BJ (cell line): ENCODE measurements at places on chromosomes 2 and 18.

- DNase-seq: peak; percentile 67
Measured at GRCh38 chr2:217162533-217162932, 302.7 kb upstream of the TNP1 start.

DNA sequence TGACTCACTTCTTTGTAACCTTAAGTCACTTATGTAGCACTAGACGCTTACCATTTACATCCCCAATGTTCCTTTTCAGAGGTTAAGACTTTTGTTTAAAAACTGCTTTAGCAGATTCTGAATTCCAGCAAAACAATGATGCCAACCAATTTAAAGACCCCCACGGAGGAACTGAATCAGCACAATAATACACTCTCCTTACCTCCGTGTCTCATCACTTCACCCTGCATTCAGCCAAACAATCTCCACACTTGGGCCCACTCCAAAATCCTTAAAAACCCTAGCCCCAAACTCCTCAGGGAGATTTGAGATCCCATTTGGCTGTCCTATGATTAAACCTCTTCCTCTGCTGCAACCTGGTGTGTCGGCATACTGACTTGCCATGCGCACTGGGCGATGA, 153.9 kb downstream of the B3GNT2 start:
- no peak for DNase-seq

- DNase-seq: no peak
Measured at GRCh38 chr18:6885992-6886796, 156.7 kb downstream of the ARHGAP28 start.

- DNase-seq: no peak
Measured at GRCh38 chr2:150413366-150413765, 74.1 kb downstream of the RND3 start.

DNA sequence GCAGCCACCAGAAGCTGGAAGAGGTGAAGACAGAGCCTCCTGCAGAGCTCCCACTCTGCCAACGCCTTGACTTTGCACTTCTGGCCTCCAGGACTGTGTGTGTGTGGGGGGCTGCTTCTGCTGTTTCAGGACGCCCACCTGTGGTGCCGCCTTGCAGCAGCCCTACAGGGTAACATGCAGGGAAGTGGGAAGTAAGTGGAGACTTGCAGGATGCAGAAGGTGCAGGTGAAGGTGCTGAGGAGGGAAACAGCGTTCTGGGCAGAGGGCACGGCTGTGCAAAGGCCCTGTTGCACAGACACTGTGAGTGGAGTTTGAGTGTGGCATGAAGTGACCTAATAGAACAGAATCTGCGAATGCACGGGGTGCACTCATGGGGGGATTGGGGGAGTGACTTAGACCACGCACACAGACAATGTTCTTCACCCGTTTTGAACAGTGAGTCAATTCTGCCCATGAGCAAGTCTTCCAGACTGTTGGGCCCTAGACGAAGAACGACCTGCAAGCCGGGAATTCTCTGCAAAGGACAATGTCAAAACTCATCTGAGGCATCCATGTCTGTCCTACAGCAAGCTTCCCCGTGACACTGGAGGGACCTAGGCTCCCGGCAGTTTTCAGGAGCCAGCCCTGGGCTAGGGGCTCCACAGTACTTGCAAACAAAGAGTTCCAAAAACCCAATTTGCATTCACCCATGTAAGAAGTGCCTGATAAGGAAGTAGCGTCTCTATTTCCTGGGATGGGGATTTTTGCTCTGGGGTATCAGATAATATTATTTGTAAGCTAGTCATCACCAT, 19.0 kb downstream of the MBP start:
- no peak for DNase-seq

GRCh38 chr2:238207006-238207405, 3.5 kb upstream of the ILKAP start:
- no peak for DNase-seq

GRCh38 chr2:42995752-42996422, 203.5 kb upstream of the HAAO start:
- no peak for DNase-seq

GRCh38 chr2:46803547-46803878, 112.1 kb downstream of the MCFD2 start:
- DNase-seq: no peak

- no peak for DNase-seq
Measured at GRCh38 chr18:34122724-34123334, 101.9 kb downstream of the NOL4 start.

- DNase-seq: no peak
Measured at GRCh38 chr18:22088996-22089640, 80.3 kb upstream of the GATA6 start.

DNA sequence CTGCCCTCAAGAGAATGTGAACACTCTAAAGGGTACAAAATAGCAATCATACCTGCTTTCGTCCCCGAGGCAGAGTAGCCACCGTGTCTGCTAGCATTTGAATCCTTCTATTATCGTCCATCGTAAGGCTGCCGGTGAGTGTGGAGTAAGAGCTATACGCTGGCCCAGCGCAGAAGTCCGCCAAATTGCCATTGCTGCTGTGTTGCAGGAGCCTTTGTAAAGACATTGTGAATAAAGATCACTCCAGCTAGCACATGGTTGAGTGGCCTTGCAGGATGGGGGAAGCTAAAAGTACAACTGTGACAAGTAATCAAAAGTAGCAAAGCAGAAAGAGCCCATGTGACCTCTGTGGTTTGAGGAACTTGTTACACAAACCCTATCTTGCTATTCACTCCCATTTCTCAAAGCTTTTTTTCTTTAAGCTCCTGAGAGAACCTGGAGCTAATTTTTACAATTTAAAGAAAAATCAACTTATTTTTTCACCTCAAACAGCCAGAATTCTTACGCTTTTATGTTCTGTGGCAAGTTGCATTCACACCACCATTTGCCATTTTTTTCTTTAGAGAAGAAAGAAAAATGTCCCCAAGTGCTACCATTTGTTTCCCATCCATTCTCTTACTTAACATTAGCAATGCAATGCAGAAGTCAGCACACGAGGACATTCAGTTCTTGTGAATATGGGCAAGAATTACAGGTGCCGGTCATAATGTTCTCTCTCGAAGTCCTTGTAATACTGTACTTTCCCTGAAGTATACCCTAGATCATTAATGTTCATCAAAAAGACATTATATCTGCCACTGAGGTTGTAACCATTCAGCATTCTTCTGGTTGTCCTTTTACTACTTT, at the start of gene CYTIP:
Gene CYTIP (minus strand): TSS at position 295 of the 846 bp plus-strand sequence. CDS start 69 bp downstream, at position 226.
- DNase-seq: no peak

- no peak for DNase-seq
Measured at GRCh38 chr18:77369644-77370043, 120.0 kb downstream of the GALR1 start.

- DNase-seq: no peak
Measured at GRCh38 chr2:173970516-173970924, 5.3 kb upstream of the SP3 start.

GRCh38 chr2:226758921-226759640, 40.5 kb downstream of the IRS1 start:
- peak; percentile 51 for DNase-seq

- DNase-seq: no peak
Measured at GRCh38 chr2:66426244-66427111, 8.4 kb upstream of the MEIS1 start.

GRCh38 chr2:28351621-28352020, 41.0 kb upstream of the FOSL2 start:
- no peak for DNase-seq

GRCh38 chr2:200330351-200331060, 24.0 kb downstream of the SPATS2L start:
- no peak for DNase-seq

DNA sequence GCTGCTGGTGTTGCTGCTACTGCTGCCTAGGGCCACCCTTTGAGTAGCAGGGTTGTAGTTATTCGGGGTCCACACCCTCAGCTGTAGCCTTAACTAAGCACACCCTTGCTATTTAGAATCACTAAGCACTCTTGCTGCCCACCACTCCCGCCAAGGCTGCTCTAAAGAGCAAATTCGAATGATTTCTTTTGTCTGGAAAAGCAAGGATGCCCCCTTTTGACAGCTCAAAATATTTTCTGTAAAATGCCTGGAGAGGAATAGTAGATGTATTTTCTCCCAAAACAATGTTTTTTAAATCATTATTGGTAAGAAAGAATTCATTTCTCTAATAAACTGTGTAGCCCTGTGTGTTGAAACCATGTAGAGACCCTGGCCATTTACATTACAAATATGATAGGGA, 80.8 kb upstream of the PAPOLG start:
- DNase-seq: no peak

- no peak for DNase-seq
Measured at GRCh38 chr2:109157563-109158105, 28.6 kb downstream of the SH3RF3 start.

GRCh38 chr2:233802132-233802815, 24.1 kb downstream of the MROH2A start:
- no peak for DNase-seq

GRCh38 chr2:240789051-240789453, 31.0 kb downstream of the KIF1A start:
- DNase-seq: no peak

DNA sequence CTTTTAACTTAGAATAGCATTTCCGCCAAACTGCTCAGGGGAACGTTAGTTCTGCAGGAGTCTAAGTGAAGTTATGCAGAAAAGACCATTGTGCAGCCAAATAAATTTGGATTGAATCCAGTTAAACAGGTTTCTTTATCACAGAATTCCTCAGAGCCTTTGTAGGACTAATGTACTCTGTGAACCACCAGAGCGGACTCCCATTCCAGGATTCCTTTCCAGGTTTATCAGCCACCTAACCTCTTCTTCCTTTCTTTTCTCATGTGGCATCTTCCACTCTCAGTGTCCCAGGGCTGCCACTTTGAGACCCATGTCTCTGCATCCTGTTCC, 350.4 kb downstream of the TSN start:
- no peak for DNase-seq

- DNase-seq: no peak
Measured at GRCh38 chr2:219249203-219249980, 3.7 kb upstream of the TUBA4B start.

DNA sequence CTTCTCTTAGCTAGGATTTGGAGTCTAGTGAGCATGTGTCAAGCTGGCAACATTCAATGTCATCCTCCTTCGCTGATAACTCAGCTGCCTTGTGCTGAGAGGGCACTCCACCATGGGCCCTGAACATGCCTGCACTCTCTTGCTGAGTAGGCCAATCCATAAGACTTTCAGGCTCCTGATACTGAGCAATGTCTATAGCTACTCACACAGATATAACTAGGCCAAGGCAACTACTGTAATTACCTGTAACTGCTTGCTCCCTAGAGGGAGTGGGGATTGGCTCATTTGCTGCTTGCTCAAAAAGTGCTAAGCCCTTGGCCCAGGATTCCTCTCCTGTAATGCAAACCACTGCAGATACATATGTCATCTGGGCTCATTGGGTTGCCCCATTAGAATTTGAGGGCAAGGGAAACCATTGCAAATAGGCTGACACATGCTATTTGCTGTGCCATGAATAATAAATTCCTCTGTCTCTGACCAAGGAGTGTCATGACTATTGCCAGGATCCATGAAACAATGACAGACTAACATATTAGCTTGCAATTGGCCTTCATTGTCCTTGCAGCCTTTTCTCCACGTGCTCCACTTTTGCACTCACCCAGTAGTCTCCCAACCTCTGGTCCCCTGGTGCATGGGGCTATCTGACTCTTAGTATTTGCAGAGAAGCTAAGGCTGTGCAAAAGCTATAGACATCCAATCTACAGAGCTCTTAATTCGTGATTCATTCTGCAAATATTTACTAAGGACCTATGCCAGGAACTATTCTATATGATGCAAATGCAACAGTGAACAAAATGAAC, 36.9 kb upstream of the BMPR2 start:
- DNase-seq: no peak

- no peak for DNase-seq
Measured at GRCh38 chr2:128690869-128691268, 372.2 kb upstream of the HS6ST1 start.

DNA sequence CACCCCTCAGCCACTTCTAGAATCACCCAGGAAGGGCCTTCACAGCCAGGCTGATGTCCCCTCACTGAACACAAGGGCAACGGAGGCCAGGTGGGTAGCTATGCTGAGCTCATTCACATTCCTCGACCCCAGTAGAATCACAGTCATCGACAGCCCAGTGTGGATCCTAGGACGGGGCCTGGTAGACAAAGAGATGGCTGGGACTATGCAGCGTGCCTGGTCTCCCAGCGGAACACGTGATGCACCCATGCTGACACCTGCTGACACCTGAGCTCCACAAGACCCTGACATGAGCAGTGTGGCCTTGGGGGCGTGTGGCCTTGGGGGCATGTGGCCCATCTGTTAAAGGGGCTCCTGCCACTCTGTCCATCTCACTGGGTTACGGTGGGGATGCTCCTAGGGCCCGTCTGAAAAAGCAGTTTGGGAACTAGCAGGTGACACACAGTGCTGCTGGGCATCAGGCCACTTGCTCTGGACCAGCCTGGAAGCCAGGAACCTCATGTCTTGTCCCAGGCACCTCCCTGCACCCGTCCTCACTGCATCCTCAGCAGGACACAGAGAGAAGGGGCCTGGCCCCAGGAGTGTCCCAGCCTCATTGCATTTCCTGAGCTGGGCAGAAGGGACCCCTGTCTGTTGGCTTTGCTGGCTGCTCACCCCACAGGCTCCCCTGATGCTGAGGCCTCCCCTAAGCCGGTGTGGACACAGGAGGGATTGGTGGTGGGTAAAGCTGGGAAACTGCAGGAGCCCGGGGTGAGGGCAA, 9.7 kb downstream of the ECEL1 start:
- no peak for DNase-seq

- no peak for DNase-seq
Measured at GRCh38 chr2:189638301-189639006, 22.8 kb upstream of the ASNSD1 start.

- no peak for DNase-seq
Measured at GRCh38 chr18:47748847-47749599, 181.4 kb downstream of the SMAD2 start.

- no peak for DNase-seq
Measured at GRCh38 chr2:182318466-182319220, 108.2 kb downstream of the PDE1A start.

GRCh38 chr18:8288472-8289195, 320.6 kb upstream of the RAB12 start:
- no peak for DNase-seq

DNA sequence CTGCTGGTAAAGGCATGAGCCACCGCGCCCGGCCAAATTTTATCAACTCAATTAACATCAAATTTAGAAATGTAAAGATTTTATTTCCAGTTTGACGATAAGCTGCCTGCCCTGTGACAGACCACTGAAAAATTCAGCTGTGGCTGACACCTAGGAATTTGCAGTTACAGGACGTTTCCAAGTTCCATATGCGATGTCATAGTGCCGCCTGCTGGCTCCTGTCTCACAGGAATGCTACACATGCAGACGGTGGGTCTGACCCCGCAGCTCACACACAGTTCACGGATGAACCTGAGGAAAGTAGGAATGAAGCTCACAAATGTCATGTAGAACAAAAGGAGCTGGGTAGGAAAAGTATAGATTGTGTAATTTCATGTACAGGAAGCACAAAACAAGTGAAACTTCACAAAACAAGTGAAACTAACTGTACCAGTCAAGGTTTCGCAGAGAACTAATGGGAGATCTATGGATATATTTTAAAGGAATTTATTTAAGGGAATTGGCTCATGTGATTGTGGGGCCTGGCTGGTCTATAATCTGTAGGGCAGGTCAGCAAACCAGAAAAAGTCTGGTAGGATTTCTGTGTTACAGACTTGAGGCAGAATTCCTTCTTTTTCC, 13.2 kb upstream of the SEH1L start:
- peak; percentile 33 for DNase-seq

GRCh38 chr2:212158081-212158480, 380.5 kb downstream of the ERBB4 start:
- no peak for DNase-seq
